ENCODE measurements at places on chromosomes 4 and X.

GRCh38 chr4:148207068-148207467 lies 235.1 kb downstream of the NR3C2 start:
- no peak for DNase-seq

- DNase-seq, result no peak
Observed at GRCh38 chrX:44265559-44265958, 77.9 kb downstream of the EFHC2 start.

- peak; percentile 79 for DNase-seq
Observed at GRCh38 chr4:105551965-105552746, at the start of gene ARHGEF38. Gene ARHGEF38 (plus strand): TSS chr4:105552620. CDS start chr4:105552766, 146 bp downstream.

GRCh38 chr4:13268703-13269102 lies 215.4 kb downstream of the RAB28 start:
- DNase-seq, result no peak

- DNase-seq, result no peak
Observed at GRCh38 chr4:156797206-156797605, 174.4 kb downstream of the PDGFC start.

GRCh38 chr4:176137631-176138030 lies 57.8 kb downstream of the SPATA4 start:
- DNase-seq, result no peak
